ENCODE measurements at places on chromosomes 13 and 19.
A peak's percentile ranks its signal among the peaks of the same experiment; 100 is the strongest.

DNA sequence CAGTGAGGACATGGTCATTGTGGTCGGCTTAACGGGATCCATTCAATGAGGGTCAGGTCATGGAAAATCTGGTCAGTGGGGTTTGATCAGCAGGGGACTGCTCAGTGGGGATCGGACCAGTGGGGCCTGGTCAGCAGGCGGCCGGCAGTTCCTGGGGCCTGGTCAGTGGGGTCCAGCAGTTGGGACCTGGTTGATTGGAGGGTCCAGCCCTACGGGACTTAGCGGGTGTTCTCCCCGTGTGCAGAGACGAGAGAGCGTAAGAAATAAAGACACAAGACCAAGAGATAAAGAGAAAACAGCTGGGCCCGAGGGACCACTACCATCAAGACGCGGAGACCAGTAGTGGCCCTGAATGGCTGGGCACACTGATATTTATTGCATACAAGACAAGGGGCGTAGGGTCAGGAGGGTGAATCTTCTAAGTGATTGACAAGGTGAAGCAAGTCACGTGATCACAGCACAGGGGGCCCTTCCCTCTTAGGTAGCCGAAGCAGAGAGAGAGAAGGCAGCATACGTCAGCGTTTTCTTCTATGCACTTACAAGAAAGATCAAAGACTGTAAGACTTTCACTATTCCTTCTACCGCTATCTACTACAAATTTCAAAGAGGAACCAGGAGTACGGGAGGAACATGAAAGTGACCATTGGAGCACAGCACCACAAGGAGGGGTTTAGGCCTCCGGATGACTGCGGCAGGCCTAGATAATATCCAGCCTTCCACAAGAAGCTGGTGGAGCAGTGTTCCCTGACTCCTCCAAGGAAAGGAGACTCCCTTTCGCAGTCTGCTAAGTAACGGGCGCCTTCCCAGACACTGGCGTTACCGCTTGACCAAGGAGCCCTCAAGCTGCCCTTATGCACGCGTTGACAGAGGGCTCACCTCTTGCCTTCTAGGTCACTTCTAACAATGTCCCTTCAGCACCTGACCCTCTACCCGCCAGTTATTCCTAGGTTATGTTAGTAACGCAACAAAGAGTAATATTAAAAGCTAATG, 62.1 kb upstream of the TPM4 start:
- DNase-seq: no peak

GRCh38 chr19:13176345-13176744, 26.1 kb downstream of the IER2 start:
- no peak for DNase-seq

DNA sequence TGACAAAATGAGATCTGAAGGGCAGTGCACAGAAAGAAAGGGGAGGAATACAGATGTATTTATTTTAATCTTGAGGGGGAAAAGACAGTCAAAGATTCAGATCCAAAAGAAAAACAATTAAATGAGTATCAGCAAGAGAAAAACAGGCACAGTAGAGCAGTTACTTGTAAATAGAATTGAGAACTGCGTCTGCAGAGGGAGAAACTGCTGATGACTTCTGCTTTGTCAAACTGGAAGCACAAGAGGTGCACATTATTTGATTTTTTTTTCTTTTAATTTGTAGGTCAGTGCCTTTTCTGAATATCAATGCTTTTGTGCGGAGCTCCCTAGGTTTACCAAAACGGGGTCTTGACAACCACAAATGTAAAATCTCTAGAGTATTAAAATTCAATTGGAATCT, 37.3 kb downstream of the EFNB2 start:
- DNase-seq: no peak

DNA sequence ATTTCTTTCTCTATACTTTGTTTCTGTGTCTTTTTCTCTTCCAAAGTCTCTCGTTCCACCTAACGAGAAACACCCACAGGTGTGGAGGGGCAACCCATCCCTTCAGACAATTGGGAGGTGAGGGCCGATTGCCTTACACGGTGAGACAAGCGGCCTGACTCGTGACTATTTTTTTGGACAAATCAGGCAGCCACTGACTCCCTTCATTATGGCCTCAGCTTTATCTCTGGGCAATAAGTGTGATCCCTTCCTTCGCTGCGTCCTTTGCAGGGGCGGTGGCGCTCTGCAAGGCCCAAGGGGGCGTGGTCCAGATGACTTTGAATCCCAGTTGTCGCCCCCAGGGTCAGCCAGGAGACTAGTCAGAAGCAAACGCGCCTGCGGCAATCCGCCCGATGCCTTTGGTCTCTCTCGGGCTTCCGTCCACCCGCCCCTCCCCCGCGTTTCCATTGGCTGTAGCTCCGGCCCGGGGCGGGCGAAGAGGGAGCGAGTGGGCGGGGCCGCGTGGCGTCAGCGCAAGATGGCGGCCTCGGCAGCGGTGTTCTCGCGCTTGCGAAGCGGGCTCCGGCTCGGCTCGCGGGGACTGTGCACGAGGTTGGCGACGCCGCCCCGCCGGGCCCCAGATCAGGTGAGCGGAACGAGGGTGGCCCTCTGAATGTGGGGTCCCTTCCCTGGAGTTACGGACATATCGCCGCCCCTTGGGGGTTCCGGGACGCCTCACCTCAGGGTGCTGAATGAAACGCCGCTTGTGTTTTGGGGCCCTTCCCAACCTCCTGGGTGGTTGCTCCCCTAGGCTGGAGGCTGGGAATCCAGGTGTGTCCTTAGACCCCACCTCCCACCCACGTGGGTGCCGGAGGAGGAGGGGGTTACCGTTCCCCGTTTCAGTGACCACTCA, at the start of gene TIMM50:
TSS of gene TIMM50 (plus strand) at position 502 of the 892 bp plus-strand sequence. CDS start at position 518, 16 bp downstream.
- DNase-seq: peak; percentile 93

DNA sequence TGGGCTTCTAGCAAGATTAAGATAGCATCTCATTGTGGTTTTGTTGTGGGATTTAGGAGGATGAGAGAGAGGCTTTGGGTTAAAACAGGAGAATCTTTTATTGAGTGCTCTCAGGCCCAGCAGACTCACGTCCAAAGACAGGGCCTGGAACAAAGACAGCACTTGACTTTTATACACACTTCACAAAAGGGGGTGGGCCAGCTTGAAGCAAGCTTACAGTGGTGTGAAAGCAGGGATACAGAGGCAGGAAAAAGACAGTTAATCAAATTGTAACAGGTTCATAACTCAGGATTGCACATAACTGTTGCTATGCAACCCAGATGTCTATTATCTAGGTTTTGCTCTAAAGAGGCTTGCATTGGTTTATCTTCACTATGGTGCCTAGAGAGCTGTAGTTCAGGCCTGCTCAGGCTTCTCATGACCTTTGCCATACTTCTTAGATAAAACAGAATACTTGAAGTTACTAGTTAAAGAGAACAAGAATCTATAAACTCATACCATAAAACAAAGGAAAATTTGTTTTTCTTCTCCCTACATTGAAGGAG, 42.2 kb upstream of the CEACAM21 start:
- DNase-seq: no peak

DNA sequence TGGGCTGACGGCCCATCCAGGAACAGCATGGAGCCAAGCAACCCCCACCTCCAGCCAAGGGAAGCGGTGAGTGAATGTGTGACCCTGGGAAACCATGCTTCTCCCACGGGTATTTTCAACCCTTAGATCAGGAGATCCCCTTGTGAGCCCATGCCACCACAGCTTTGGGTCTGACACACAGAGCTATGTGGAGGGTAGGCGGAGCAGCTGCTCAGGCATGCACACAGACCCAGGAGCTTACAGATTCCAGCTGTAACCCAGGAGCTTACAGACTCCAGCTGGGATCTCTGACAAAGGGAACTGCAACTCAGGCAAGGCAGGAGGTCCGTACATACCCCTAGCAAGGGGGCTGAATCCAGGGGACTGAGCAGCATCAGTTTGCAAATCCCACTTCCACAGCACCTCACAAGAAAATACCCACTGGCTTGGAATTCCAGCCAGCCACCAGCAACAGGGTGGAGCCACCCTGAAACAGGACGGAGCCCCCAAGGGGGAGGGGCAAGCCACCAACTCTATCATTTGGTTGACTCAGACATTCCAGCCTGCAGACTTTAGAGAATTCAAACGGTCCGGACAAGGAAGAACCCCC, 40.8 kb upstream of the RFXAP start:
- no peak for DNase-seq

DNA sequence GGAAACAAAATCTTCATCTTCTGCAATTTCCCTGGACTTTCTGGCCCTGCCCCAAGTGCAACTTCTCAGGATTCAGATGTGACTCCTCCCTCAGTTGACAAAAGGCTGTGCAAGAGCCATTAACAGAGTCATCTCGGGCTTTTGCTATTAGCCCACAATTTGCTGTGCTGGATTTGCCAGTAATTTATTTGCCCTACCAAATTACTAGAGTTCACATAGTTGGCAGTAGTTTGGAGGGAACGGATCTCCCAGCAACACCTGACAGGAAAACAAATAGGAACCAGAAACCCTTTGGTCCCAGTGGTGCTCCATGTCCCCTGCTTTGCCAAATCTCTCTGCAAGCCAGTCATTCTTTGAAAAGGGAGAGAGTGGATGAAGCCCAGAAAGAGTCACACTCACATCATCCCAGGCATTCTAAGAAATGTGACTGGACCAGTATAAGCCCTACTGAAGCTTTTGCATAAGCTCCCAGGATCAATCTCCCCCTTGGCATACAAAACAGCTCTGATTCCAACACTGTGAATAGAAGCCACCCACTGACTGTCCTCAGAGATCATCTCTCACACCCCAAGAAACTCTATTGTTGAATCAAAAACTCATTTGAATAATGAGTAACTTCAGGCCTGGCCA, 350.1 kb upstream of the NBEA start:
- no peak for DNase-seq

DNA sequence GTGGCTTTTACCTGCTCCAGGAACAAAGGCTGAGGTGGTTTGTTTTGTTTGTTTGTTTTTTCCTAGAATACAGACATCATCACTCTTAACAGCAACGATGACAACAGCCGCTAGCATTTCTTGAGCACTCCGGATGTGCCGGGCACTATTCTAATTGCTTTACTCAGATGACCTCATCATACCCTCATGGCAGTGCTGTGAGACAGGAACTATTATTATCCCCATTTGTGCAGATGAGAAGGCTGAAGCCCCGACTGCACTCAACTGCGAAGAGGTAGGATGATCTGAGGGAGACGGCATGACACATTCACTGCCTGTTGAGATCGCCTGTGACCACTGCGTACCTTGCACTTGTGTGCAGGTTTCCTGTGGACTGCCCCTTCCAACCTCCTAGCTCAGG, 66.5 kb downstream of the CCDC70 start:
- DNase-seq: no peak

DNA sequence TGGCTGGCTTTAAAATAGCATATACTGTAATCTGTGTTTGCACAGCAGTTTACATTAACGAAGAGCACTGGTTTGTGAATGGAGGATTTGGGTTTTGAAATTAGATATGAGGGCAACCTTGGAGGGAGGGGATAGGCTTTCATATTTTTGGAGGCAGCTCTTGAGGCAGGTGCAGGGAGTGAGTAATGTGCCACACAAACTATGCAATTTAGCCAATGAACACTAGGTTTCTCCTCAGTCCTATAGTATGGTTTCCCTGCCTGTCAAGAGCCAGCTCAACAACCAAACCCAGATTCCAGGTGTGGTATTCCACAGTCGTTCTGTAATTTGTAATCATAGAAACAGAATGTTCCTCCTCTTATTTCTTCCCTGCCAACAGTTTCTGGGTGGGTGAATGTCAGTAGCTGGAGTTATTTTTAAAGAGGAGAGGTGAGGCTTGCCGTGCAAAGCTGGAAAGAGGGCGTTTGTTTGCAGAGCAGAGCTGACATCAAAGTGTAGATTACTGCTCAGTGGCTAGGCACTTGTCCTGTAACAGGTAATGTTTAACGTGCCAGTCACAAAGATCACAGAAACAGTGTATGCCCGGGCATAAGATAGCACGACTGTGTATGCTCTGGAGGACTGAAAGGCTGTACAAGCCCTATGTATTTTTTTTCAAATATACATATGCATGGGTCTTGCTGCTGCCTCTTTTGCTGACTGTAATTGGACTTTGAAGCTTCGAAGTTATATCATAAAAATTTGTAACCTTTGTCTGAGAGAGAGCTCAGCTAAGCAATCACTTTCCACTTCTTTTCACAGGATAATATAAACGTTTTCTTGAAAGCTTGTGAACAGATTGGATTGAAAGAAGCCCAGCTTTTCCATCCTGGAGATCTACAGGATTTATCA, 124.2 kb downstream of the LMO7 start:
- no peak for DNase-seq

GRCh38 chr13:114134944-114135610, 2.7 kb upstream of the RASA3 start:
- peak; percentile 0 for DNase-seq

DNA sequence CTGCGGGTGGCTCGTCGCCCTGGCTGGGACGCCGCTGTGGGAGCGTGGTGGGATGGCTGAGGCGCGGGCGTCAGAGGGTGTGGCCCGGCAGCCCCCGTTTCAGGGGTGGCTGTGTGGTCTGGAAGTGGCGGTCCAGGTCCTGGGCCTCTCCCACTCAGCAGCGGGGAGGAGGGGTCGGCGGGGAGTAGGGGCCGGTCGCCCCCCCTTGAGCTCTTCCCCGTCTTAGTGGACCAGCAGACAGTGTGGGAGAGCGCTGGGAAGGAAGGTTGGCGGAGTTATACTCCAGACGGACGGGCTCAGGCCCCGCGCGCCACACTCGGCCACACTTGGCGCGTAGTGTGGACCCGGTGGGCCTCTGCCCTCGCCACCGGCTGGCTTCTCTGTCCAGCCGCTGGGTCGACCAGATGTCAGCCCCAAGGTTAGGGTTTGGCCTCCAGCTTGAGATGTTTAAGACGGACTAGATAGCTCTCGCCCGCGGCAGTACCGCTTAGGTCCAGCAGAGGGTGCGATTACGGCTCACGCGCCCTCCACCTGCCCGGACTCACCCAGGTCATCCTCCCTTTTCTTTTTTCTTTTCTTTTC, 21.7 kb upstream of the ZNF429 start:
- peak; percentile 10 for DNase-seq

GRCh38 chr13:75073786-75074185, 408.2 kb downstream of the TBC1D4 start:
- no peak for DNase-seq

DNA sequence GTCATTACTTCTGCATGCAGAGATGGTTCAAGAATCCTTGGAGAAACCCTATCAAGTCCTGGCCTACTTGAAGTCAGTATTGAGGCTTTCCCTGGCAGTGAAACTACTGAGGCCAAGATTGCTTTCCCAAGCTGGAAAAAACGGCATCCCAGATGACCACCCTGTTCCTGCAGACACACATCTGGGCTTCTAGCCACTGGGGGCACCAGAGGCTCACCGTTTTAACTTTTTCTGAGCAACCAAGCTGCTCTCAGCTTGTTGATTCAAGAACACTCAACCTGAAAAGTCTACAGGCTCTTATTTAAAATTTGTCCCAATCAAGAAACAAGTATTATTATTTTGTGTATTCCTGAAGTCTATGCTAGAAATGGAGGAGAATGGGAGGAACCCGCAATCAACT, 66.6 kb downstream of the SPRYD7 start:
- DNase-seq: no peak

GRCh38 chr13:83634601-83635000, 247.7 kb downstream of the SLITRK1 start:
- no peak for DNase-seq

Measured in central memory CD4-positive, alpha-beta T cell (primary cell).